ENCODE measurements at places on chromosomes 4 and X. TPM values are rescaled to one million over a fixed set of nuclear protein-coding genes. Genes with fewer than 3 reads are reported as not detected.

- peak; percentile 87 for DNase-seq
Measured at GRCh38 chr4:185559915-185560281, 24.6 kb upstream of the PDLIM3 start.

DNA sequence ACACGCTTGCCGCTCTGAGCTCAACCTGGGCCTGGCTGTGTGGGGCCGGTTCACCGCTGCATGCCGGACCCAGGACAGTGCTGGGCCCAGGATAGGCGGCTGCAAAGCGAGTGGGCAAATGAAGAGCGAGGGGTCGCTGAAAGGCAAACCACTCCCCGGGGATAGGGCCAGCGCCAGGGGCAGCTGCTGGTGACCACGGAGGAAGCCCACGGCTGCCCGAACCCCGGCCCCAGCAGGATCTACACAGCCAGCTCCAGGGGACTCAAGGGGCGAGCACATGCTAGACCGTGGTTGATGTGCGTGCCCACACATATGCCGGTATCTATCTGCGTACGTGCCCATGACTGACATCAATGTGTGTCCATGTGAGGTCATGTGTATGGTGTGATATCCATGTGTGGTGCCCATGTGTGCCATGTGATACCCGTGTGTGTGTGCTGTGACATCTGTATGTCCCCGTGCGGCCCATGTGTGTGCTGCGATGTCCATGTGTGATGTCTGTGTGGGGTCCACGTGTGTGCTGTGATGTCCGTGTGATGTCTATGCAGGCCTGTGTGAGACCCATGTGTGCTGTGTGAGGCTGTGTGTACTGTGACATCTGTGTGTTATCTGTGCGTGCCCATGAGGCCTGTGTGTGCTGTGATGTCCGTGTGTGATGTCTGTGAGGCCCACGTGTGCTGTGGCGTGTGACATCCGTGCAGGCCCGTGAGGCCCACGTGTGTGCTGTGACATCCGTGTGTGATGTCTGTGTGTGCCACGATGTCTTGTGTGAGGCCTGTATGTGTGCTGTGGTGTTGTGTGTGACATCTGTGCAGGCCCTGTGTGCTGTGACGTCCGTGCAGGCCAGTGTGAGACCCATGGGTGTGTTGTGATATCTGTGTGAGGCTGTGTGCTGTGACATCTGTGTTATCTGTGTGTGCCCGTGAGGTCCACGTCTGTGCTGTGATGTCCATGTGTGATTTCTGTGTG, 24.8 kb downstream of the CTBP1 start:
- DNase-seq: no peak

- DNase-seq: no peak
Measured at GRCh38 chrX:69130439-69130838, 34.8 kb downstream of the PJA1 start.

DNA sequence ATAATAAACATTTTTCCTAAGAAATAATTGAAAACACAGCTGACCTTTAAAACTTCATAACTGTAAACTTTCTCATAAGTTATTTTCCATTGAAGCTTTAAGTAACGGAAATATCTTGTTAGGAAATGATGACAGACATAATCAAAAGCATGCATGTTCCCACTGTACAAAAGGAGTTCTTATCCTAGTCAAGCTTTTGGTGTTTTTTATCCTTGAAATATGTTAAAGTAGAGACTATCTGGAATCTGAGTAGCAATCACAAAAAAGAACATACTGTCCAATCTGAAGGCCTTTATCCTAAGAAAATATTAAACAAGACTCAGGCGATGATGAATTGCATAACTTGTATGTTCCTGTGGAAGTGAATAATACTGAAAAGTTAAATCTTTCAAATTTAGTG, 14.4 kb downstream of the GEMIN8 start:
- DNase-seq: no peak

- DNase-seq: no peak
Measured at GRCh38 chr4:168731706-168732414, 235.0 kb downstream of the PALLD start.

- DNase-seq: no peak
Measured at GRCh38 chr4:39048311-39048710, 13.7 kb upstream of the KLHL5 start.

GRCh38 chrX:119625843-119626242, 19.6 kb upstream of the NKRF start:
- DNase-seq: no peak

GRCh38 chrX:69287095-69287494, 121.8 kb upstream of the PJA1 start:
- DNase-seq: no peak

- DNase-seq: no peak
Measured at GRCh38 chr4:118206627-118207026, 146.2 kb downstream of the PRSS12 start.

DNA sequence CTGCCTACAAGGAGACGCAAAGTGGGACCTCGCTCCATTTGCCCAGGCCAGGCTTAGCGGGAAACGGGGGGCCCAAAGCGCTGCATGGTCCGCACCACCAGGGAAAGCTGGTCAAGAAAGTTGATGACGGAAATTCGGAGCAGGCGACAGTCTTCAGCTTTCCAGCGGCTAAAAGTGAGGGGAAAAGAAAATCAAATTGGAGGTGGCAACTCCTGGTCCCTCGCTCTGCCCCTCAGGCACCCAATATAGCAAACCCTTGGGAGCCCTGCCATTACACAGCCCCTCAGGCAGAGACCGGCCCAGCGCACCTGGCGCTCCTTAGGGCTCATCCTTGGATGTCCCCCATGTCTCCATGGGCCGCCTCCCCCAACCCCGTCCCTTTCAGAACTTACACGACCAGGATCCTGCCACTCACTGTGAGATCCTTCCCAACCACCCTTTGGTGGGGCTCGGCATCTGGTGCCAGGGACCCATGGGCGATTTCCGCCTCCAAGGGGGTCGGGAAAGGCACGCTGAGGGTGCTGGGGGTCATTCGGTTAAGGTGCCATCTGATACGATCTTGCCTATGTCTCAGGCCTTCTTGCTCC, 1.1 kb downstream of the LAGE3 start:
- DNase-seq: no peak

- no peak for DNase-seq
Measured at GRCh38 chrX:56817179-56817578, 88.1 kb downstream of the NBDY start.

DNA sequence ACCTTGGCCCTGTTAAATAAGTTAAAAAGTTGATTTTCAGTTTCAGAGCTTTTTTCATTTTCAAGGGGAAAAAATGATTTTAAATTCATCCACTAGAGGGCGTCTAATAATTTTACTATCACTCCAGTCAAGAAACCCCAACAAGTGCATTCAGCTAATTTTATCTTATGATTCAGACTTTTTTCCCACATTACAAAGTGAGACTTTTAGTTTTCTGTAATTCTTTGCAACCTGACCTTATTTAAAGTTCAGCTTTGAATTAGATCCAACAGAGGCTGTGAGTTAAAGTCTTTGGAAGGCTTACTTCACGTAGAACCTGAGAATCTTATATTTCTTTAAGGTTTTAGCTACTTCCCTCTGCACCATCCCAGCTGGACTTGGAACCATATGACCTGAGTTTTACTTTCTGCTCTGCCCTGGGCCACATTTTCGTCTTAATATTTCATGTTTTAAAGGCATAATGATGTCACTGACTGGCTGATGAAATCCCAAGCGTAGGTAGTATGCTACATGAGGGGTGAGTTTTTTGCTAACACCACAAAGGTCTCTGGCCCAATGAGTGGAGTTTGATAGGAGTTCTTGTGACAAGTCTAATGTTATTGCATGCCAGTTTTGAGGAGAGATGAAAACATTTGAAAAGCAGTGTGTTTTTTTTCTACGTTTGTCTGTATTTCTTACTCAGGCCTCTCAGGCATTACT, 7.2 kb downstream of the GNRHR start:
- no peak for DNase-seq

DNA sequence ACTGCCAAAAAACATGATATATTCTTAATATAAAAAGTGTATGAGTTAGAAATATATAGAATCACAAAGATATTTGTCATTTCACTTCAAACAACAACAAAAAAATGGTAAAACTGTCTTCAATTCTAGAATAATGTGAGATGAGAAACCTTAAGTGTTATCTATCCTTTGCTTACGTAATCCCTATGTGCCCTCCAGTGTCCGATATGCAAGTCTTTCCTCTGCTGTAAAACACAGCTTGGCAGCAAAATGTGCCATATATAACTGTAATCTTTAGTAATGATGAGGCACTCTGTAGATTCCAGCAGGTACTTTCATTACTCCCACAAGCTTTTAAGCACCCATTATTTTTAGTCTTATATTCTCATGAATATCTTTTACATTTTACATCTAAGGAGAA, 555.1 kb upstream of the FRG1 start:
- DNase-seq: no peak

GRCh38 chr4:166399021-166399420, 526.0 kb downstream of the TLL1 start:
- no peak for DNase-seq

DNA sequence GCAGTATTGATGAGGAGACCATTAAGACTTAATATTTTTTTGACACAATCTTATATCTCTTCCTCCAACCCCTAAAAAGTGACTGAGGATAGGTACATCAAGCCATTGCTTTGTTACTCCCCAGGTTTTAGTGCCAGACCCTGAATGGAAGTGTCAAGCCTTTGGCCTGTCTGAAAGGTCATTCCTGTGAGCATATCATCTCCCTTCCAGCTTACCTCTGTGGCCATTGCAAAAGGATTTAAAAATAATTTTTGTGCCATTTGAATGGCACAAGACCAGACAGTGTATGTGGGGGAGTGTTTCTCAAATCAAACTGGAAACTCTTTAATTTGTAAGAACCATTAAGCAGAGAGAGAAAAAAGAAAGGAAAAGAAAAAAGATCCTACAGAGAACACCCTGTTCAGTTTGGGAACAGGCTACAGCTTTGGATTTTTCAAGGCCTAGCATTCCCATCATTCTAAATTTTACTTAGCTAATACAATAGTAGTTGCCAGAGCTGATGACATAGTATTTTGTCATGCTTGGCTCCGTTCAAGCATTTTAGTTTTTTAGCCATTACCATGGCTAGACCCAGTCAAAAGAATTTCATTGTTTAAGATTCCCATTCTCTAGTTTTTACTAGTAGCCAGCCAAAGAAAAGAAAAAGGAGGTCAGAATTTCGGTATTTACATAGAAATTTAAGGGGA, 49.6 kb downstream of the HPF1 start:
- DNase-seq: no peak

DNA sequence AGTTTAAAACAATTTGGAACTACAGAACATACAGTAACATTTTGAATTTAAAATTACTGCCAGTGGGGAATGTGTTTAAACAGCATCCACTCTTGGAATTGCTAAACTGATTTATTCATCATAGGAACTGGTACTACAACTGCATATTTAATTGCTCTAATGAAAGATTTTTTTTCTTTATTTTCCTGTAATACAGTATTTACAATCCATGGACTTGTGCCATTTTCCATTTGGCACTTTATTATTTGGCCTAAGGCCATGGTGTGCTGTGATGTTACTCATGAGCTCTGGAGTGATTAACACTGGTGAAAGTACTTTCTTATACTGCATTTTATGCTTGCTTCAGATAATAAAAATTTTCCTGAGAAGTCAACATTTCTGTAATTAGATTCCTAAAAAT, 69.7 kb upstream of the NUDT6 start:
- DNase-seq: no peak

GRCh38 chrX:134880866-134881265, 109.9 kb upstream of the SMIM10 start:
- DNase-seq: no peak

- no peak for DNase-seq
Measured at GRCh38 chr4:42277291-42277690, 120.0 kb upstream of the SHISA3 start.

The ZNF711 gene
- total RNA-seq: 6.3 TPM

The GPR50 gene
- not detected for total RNA-seq

The FDCSP gene
- total RNA-seq: 0.97 TPM

The AFF2 gene
- total RNA-seq: 0.06 TPM

The NAT8L gene
- 2.8 TPM for total RNA-seq

The MAGEB10 gene
- total RNA-seq: 1.5 TPM

The MAPK10 gene
- not detected for total RNA-seq

The IL2RG gene
- not detected for total RNA-seq

The ELK1 gene
- 32.2 TPM for total RNA-seq

The CYP4V2 gene
- 11.3 TPM for total RNA-seq

The DCHS2 gene
- 0.15 TPM for total RNA-seq

The GPC4 gene
- total RNA-seq: 1.3 TPM

The OTUD6A gene
- not detected for total RNA-seq

The BEX1 gene
- total RNA-seq: 37.9 TPM

The TCP11X2 gene
- not detected for total RNA-seq

The TCEAL7 gene
- 6.5 TPM for total RNA-seq

The LPAR4 gene
- not detected for total RNA-seq
